ENCODE measurements at places on chromosomes 5 and 9.

DNA sequence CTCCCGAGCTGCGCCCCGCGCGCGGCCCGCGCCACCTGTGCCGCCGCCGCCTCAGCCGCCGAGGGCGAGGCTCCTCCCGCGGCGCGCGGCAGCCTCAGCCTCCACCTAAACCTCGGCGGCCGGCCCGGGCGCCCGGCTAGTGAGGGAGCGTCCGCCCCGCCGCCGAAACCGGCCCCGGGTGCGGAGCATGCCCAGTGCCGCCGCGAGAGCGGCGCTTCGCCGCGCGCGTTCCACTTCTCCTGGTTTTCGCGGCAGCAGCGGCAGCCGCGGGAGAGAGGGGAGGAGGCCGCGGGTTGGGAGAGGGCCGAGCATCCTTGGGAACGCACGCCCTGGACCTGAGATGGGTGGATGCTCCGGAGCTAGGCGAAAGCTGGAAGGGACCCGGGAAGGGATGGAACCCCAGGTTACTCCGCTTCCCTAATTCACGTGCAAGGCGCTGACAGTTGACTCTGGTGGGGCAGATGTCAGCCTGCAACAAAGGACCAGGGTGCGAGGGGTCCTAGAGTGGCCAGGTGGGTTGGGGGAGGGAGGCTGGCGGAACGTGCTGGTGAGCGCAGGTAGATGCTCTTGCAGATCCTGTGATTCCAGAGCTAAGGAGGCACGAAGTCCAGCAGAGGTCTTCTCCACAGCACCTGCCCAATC, at the start of gene CTNND2:
TSS of gene CTNND2 (minus strand) at position 182 of the 642 bp plus-strand sequence. CDS start 593 bp downstream, outside the sequence.
- peak; percentile 5 for DNase-seq

DNA sequence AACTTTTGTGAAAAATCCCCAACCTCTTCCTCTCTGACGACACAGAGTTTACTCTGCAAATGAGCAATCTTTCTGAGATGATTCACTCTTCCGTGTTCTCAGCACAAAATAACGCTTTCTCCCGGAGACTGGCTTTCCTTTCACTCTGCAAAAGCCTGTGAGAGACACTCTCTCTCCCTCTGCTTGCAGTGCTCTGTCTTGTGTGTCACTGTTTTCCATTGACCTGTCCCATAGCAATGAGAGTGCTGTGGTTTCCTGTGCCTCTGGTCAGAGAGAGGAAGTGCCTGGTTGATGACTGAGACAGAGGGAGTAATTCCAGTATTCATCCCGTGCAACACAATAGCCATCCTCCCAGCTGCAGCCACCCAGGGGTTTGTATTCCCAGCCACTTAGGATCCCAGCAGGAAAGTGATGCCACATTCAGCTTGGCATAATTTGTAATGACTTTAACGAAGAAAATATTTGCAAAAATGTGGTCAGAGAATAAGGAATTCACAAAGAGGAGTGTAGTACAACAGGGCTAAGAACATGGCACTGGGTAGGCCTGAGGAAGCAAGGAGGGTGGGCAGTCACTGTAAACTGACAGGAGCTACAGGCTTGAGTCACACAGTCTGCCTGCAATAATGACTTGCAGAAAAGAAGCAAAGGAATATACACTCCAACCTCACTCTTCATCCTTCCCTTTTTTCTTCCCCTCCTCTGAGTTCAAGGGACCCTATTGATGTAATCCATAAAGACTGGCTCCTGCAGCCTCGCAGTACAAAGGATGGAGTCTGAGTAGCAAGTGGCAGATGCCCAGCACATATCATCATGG, 463.5 kb upstream of the RGMB start:
- DNase-seq: peak; percentile 98

- no peak for DNase-seq
These were observed 72.9 kb downstream of the EBF1 start for GRCh38 chr5:159026781-159027180.

- no peak for DNase-seq
These were observed 1.3 kb downstream of the PLGRKT start for GRCh38 chr9:5436441-5436840.

DNA sequence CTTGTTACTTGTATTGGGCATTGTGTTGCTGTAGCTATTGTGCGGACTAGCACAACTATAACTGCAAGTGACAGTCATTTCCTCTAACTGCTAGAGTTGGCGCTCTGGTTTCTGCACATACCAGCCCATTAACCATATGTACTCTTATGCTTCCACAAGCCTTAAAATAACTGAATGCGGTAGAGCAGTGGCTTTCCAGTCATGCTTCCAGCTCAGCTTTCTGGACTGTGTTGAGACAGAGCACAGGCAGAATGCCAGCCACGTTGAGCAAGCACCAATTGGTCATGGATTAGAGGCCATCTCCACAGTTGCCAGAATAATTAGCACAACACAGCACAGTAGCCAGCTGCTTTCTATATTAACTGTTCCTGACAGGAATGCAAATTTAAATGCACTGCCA, 12.2 kb downstream of the INVS start:
- peak; percentile 98 for DNase-seq

DNA sequence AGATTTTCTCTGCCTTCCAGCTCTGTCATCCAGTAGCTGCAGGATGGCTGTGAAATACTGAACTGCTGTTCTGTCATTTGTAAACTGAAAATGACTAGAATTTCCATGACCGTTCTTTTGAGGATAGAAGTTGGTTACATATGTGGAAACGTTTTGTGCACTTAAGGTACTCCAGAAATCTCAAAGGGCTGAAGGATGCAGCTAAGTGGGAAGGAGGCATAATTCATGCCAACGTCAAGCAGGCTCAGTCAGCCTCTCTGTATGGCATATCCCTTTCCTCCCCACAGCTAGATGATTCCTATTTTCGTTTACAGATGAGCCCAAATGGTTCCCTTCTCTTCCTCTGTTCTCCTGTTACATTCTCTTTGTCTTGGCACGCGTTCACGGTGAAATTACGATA, 257.6 kb downstream of the FBXL7 start:
- DNase-seq: no peak

DNA sequence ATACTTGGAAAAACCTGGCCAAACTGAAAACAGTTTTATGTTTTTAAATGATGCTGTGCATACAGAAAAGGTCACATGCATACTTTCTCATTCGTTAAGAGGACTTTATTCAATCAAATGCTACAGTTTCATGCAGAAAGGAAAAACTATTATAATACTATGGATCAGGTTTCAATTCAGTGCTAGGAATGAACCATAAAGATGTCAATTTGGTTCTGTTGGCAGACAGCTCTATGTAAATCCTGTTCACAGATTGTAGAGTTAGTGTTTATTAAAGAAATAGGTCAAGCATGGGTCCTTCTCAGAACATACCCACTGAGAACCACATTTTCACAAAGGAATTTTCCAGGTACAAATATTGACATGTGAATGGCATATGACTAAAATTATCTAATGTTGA, 57.1 kb downstream of the RETREG1 start:
- no peak for DNase-seq

DNA sequence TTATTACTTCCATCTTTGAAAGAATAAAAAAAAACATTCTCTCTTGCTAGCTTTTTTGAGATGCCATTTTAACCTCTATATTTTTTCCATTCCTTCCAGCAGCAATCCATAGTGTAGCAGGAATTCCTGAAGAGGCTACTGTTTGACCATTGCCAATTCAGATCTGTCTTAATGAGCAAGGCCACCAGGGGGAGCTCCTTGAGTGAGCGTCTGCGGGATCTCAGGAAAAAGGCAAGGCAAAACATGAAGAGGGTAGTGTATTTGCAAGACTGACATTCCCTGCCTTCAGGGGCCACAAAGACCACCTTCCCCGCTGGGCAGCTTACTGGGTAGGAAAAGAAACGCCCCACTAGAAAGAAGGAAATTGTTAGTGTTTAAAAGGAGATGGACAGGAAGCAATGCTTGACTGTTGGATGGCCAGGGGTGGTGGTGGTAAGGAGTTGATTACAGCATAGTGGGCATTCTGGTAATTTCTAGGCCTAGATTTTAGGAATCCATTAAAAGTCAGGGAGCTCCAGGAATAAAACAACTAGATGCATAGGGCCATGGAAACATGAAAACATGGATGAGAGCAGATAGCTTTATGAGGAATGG, 206.6 kb upstream of the HAPLN1 start:
- DNase-seq: peak; percentile 83

DNA sequence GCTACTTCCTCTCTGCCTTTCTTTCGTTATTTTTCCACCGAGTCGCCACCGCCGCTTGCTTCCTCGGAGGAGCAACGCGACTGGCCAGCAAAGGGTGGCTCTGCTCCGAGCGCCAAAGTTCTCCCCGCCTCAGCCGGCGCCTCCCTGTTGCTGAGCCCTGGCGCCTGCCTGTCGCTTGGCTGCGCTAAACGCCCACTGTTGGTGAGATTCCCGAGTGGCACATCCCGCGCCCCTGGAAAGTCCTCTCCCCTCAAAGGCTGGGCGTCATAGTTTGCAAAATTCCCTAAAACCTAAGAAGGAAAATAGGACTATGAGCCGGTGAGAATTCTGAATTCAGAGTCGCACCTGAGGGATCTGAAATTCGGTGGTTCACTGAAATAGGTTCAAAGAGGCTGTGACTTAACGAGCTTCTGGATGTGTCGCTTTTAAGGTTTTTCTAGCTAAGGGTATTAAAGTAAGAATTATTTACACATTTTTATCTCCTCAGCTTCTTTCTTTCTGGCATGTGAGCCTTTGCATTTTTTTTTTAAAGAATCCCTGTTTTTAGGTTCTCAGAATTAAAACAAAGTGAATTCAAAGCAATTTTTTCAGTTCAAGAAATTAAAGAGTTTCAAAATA, at the start of gene GRIN3A:
TSS of gene GRIN3A (minus strand) at position 82 of the 618 bp plus-strand sequence. CDS start 668 bp downstream, outside the sequence.
- DNase-seq: no peak

DNA sequence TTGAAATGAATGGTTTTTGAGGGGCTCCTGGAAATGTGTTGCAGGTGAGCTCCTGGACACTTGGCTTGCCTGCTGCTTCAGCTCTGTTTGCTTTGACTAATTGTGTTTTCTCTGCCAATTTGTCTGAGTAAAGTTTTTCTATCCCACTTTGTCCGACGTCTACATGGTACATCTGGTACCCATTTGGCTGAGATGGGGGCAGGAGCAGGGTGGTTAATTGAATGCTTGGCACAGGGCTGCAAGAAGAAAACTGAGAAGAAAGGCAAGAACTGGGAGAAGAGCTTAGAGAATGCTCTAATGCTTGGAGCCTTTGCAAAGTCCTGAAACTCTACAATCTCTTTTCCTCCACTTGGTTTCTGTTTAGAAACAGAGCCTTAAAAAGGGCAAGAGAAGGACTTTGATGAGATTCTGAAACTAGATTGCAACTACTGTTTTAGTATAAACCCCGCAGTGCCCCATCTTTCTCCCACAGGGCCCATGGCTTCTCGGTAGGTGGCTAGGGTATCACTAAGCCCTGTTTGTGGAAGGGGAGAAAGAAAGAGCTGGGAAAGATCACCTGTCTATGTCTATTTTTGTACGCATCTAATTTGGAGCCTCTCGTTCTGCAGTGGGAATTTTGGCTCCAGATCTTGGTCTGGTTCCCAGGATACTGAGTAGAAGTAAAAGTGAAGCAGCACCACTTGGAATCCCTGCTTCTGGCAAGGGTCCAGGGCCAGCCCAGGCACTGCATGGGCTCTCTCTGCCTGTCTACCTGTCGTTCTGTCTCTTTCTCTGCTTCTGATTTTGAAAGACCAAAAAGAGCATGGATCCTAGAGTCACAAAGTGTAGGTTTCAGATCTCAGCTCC, 214.4 kb downstream of the SEMA6A start:
- no peak for DNase-seq

DNA sequence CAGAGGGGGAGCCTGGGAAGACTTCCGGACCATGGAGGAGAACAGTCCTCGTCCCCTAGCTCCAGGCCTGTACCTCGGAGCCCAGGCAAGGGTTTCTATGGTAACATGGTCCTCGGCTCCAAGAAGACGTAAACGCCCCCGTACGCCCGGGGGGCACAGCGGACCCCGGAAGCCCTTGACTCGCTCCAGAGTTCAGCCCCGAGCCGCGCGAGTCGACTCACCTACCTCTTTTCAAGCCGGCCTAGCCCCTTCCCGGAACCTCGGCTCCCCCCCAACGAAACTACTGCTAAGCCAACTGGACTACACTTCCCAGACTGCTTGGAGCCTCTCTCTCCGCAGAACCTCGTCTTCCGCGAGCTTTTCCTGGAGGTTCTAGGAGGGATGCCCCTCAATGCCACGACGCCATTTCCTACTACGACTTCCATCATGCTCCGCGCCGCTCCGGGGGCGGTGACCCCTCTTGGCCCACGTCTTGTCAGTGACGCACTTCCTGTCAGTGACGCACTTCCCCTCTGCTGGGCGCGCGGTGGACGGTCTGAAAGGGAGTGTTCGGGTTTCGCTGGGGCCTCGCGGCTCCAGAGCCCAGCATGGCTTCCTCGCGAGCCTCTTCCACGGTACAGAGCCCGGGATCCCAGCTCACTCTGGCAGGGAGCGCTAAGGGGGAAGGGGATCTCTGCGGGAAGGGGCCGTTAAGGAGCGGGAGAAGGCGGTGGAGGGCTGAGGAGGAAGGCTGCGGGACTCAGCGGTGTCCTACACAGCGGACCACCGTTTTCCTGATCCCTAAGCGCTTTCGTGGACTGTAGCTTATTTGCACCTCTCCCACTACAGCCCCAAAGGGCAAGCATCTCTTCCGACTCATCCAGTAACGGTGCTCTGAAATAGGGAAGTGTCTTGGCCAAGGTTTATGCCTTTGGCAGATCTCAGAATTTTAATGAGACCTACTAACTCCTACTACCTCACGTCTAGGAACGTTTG, at the start of the genes CDC26 and PRPF4:
TSS of gene CDC26 (minus strand) at position 416 of the 975 bp plus-strand sequence. CDS start 3,065 bp downstream, outside the sequence.
TSS of gene PRPF4 (plus strand) at position 502 of the 975 bp plus-strand sequence. CDS start at position 588, 86 bp downstream.
- DNase-seq: peak; percentile 99

- no peak for DNase-seq
These were observed 46.8 kb downstream of the NLN start for GRCh38 chr5:65768723-65769346.

- no peak for DNase-seq
These were observed 20.3 kb upstream of the NINJ1 start for GRCh38 chr9:93154293-93154903.

GRCh38 chr5:76582230-76583162, 40.7 kb downstream of the F2RL2 start:
- DNase-seq: peak; percentile 59

DNA sequence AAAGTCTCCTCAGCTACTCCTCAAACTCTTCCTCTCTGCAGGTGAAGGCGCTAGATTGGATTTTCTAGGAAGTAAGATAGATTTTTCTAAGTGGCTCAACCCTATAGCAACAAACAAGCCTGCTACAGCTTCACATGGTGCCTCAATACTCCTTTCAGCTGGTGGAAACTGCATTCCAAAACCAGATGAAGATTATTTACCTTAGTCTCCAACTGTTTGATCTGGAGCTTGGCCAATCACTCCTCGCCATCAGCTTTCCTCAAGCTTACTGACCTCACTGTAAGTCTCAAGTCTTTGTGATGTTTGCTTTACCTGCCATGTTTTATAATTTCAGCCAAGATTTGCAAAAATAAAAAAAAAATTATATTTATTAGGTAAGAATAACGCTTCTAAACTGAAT, 622.4 kb downstream of the CHSY3 start:
- DNase-seq: peak; percentile 20

DNA sequence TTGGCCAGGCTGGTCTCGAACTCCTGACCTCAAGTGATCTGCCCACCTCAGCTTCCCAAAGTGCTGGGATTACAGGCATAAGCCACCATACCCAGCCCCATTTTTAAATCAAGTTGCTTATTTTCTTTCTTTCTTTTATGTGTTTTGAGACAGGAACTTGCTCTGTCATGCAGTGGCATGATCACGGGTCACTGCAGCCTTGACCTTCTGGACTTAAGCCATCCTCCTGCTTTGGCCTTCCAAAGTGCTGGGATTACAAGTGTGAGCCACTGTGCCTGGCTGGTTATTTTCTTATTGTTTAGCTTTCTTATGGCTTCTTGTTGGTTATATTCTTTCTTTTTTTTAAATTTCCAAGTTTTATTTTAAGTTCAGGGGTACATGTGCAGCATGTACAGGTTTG, 79.7 kb upstream of the C5orf63 start:
- no peak for DNase-seq

- DNase-seq: no peak
These were observed 705.1 kb downstream of the MAT2B start for GRCh38 chr5:164210491-164210890.
